ENCODE measurements at places on chromosomes 2 and 18.

GRCh38 chr2:174903264-174903556 lies 102.0 kb downstream of the CHN1 start:
- DNase-seq: no peak

DNA sequence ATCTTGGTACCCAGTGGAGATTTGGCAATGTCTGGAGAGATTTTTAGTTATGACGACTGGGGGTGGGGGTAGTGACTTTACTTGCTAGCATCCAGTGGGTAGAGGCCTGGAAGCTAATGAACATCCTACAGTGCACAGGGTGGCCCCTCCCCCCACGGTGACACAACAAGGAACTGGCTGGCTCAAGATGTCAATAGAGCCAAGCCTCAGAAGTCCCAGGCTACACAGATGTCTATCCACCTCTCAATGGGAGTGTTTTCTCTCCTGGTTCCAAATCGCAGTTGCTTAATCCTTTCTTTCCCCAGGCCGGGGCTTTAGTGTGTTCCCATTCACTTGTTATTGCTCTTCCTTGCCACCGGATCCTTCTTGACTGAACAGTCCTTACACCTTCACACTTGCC lies 9.3 kb upstream of the CCBE1 start:
- no peak for DNase-seq

DNA sequence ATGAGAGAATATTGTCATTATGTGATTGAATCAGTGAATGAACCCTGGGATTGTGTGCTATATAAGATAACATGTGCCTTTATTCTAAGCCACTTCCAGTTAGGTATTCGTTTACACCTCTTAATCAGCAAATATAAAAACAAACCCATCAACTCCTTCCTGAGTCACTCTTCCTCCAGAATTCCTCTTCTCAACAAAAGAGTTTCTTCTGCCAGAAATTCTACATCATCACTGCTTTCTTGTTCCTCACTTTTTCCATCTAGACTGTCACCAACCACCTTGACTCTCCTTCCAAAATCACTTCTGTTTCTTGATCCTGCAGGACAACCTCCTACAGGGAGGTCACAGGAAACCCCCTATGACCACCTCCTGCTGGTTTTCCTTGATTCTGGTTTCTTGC lies 261.4 kb downstream of the CYP26B1 start:
- DNase-seq: no peak

DNA sequence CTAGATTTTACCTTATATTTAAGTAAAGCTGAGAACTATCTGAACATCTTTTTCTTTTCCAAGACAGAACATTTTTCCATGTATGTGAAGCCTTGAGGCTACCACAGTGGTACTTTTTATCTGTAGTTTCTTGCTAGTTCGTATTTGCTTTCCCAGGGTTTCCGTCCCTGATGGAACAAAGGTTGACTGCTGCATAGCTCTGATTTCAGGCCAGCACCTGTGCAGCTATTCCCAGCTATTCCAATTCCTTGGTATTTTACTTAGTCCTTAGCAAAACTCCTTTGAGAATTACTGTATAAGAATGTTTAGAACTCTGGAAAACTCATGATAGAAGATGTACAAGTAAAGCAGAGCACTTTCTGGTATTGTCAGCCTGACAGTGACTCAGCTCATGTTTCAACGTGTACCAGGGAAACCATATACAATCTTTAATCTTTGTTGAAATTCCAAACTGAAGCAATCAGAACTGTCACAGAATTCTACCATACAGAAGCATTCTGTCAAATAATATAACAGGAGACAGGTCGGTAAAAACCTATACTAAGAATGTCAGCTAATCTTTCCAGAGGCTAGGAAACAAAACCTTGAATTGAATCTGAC lies 162.2 kb downstream of the PKP4 start:
- DNase-seq: no peak

GRCh38 chr2:120516679-120517314 lies 170.9 kb downstream of the INHBB start:
- DNase-seq: no peak

GRCh38 chr2:179022685-179023084 lies 27.3 kb downstream of the CCDC141 start:
- no peak for DNase-seq

- no peak for DNase-seq
Observed at GRCh38 chr2:15260196-15260595, 300.9 kb downstream of the NBAS start.

DNA sequence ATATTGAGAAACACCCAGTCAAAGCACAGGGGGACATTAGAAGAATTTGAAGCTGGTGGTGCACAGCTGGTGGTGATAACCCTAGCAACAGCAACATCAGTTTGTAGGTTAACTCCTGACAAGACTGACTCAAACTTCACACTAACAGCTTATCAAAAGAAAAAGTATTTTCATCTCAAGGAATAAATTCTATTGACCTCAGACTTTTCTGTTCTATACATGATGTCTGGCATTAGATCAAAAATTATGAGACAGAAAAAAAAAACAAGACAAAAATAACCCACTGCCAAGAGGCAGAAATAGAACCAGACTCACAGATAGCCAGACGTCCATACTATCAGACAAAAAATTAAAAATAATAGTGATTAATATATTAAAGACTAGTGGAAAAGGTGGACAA lies 126.1 kb downstream of the COL6A3 start:
- no peak for DNase-seq

- DNase-seq: no peak
Observed at GRCh38 chr2:230439590-230439989, 23.6 kb downstream of the SP100 start.

- peak; percentile 82 for DNase-seq
Observed at GRCh38 chr2:107325981-107326786, 440.2 kb upstream of the ST6GAL2 start.

DNA sequence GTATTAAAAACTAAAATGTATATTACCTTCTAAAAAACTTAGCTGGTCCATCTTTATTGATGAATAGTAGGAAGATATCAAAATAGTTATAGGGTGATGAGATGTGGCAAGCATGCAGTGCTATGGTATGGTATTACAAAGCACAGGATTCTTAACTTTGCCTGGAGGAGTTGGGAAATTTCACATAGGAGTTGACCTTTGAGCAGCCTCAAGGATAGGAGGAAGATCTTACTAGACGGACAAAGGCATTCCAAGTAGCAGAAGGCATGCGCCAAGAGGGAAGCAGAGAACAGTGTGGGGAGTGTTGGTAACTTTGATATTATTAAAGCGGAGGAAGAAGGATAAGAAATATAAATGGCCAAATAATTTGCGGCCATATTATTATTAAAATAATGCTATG lies 60.0 kb downstream of the TTC21B start:
- DNase-seq: no peak

DNA sequence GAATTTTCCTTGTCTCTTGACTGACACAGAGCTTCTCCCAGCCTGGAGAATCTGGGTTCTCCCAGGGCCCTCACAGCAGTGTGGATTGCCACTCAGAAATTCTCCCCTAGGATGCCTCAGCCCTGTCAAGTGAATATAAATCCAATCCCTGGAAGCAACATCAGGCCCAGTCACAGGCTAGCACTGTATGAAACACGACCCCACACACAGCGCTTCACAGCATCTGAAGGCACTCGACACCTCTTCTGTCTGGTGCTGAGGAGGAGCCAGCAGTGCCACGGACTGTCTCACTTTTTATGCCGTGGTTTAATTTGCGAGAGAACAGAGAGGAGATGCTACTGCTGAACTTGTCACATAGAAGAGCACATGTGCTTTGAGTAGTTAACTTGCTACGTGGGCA lies 164.5 kb downstream of the NAPG start:
- DNase-seq: no peak

DNA sequence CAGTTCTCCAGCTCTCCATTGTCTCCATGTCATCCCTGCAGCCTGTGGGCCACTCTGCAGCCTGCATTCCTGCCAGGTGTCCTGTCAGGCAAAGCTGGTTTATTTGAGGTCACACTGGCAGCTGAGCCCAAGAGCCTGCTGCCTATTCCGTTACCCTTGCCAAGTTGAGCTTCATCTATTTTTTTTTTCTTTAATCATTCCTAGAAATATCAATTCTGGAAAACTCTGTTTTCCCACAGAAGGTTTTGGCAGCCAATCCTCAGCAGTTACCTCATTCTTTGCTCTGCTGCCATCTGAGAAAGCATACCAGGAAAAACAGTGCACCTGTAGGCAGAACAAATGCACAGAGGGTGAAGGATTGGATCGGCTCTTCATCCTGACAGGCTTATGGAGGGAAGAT lies 411.0 kb upstream of the ACVR2A start:
- DNase-seq: no peak

GRCh38 chr2:127163921-127164320 lies 56.2 kb downstream of the CYP27C1 start:
- DNase-seq: no peak

DNA sequence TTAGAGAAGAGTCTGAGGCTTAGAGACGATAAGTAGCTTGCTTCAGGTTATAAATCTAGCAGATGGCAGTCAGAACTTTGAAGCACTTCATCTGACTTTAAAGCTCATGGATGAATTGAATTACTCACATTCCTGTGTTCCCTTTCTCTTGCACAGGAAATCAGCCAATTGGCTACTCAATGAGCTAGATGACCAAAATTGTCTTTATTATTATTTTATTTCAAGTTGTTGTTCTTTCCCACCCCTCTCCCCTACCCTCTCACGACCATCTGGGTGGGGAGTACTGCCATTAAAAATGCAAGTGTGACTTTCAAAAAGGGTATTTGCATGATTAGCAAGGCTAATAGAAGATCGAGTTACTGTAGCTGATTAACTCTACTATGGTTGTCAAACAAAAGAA lies 491.1 kb downstream of the NR4A2 start:
- DNase-seq: no peak

- no peak for DNase-seq
Observed at GRCh38 chr2:235560345-235560744, 66.5 kb downstream of the AGAP1 start.

DNA sequence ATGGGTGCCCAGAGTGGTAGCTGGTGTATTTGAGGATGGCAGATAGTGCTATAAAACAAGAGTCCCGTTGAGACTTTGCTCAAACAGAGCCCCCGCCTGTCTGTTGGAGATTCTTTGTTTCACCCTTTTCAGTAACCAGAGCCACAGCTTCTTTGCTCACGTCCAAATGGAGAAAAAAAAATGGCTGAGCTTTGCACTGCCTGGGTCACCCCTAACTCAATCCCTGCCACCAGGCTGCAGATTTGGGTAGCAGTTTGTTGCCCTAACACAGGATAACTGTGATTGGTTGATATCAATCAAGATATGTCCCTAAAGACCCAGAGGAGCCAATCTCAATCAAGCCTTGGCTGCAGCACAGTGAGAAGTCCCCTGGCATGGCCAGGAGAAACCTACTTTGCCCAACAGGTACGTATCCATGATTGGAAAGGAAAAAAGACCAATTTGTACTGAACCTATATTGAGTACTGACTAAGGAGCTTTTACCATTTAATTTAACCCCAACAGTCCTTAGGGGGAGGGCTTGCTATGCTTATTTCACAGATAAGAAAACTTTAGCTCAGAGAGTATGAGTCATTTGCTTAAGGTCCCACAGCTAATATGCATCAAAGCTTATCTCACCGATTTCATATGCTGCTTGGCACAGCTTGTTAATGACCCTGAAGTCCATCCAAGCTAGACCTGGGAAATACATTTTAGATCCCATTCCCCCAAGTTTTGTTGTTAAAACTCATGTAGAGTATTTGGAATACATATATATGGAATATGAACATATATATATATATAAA lies 72.0 kb upstream of the SH3BP4 start:
- no peak for DNase-seq

GRCh38 chr2:233081731-233082221 lies 21.6 kb downstream of the INPP5D start:
- DNase-seq: no peak

GRCh38 chr2:217071416-217071815 lies 211.6 kb upstream of the TNP1 start:
- no peak for DNase-seq

DNA sequence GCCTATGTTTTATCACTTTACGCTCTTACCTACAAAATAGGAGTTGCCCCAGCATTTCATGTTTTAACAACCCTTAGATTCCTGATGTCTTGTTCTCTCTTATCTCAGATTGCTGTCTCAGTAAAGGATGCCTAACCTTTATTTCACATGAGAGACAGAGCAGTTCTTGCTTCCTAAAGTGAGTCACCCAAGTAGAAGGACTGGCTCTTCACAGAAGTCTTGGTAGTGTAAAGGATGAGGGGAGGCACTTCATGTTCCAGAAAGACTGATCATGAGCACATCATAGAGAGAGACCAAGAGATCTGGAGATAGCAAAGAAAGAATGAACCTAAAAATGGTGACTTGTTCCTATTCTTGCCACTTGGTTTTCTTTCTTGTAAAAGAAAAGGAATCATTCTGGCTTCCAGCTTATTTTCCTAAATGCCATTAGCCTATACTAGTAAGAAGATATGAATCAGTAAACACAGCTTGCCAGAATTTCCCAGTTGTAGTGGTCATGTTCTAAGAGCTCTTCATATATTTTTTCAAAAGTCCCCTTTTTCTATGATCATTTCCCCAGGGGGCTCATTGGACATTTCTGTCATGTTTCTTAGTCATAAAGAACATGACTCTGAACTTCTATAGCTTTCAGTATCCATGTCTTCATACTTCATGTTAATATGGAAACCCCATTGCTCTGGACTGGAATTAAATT lies 54.9 kb downstream of the MAPRE2 start:
- no peak for DNase-seq

GRCh38 chr18:9017167-9017904 lies 85.2 kb upstream of the NDUFV2 start:
- peak; percentile 78 for DNase-seq

DNA sequence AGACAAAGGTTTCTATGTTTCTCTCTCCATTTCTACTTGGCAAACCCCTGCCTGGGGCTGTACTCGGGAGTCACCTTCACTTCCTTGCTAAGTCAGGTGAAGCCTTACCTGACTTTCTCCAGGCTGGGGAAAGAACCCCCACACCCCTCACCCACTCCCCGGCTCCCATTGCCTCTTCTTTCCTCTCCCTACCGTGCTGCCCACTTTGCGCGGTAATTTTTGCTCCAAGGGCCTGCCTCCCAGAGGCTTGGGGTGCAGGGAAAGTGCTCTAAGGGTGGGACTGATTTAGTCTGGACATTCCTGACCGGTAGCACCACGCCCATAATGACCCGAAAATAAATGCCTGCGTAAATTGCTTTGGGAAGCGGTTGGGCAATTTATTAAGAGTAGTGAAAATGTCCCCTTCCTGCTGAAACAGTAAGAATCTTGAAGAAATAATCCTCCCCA lies 49.1 kb upstream of the ATP6V1B1 start:
- DNase-seq: no peak

- no peak for DNase-seq
Observed at GRCh38 chr2:41510108-41510507, 537.7 kb upstream of the PKDCC start.

GRCh38 chr2:133624551-133624950 lies 56.3 kb upstream of the NCKAP5 start:
- no peak for DNase-seq

- DNase-seq: no peak
Observed at GRCh38 chr2:45647356-45647755, 4.1 kb upstream of the PRKCE start.

- no peak for DNase-seq
Observed at GRCh38 chr2:27822049-27822448, 50.5 kb downstream of the MRPL33 start.
